ENCODE measurements at places on chromosomes 2 and 18.

GRCh38 chr2:15142069-15142689 lies 419.0 kb downstream of the NBAS start:
- no peak for DNase-seq

GRCh38 chr18:10291568-10291981 lies 162.9 kb upstream of the APCDD1 start:
- DNase-seq = no peak

DNA sequence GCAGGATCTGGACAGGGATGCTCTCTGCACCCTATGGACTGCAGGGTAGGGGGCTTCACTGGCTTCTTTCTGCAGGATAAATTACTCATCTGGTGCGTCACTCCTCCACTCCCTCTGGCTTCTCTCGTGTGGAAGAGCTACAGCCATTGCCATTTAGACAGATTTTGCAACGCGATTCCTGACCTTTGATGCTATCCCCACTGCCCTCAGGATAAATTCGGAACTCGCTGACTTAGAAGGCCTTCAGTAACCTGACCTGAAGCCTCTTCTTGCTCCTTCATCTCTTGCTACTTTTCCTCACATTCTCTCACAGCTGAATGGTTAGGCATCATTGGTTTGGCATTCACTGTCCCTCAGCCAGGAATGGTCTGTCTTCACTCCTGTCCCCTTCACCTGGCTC lies 5.3 kb downstream of the NIFK start:
- no peak for DNase-seq

DNA sequence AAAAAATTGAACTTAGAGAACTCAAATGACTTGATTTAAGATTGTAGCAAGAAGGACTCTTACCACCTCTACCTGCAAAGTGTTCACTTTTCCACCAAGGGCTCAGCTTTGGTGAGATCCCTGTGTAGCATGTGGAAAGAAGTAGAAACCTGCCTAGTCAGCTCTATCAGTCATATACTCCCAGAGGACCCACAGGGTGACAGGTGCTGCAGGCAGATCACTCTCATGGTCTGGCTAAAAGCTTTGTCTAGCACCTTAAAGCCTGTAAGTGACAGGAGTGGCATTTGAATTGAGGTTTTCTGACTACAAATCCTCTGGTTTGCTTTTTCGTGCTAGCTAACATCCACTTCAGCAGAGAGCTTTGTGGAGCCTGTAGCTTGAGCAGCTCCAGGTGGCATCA lies 18.7 kb upstream of the NEMP2 start:
- DNase-seq = no peak

All from AML-193 (cell line).